Activated T-helper 2 cell treated with anti-CD3 and anti-CD28 coated beads, Interferon-gamma antibody, Interleukin-2, Interleukin-4, amounts not matched to agents 10 μg/mL and 5 μg/mL and 100 μg/mL, durations not matched to agents 14 hours and 24 hours and 36 hours (primary cell): ENCODE measurements at places on chromosomes 3 and 15.
A peak's percentile ranks its signal among the peaks of the same experiment; 100 is the strongest.

DNA sequence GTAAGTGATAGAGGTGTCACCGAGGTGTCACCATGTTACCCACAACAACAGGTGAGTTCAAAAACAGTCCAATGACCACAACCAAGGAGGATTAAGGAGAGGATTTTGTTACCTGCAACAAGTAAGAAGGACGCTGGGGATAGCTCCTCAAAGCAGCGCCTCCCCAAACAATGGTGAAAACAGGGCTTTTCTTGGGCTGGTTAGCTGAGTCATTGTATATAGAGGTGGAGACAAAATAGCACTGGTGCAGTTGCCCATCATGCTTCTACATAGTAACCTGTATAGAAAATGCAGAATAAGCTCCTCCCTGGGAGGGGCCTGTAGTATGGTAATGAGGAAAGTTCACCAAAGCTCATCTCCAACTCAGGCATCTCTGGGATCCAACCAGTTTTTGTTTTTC is 116.9 kb upstream of the EIF1B start:
- DNase-seq = no peak

- peak; percentile 67 for DNase-seq
Measured at GRCh38 chr15:74956648-74957475, at the start of gene RPP25. Gene RPP25, minus strand, starts transcription at chr15:74956772. Its CDS starts 189 bp downstream, at chr15:74956583.

- no peak for DNase-seq
Measured at GRCh38 chr3:137121704-137122314, 164.0 kb downstream of the IL20RB start.

DNA sequence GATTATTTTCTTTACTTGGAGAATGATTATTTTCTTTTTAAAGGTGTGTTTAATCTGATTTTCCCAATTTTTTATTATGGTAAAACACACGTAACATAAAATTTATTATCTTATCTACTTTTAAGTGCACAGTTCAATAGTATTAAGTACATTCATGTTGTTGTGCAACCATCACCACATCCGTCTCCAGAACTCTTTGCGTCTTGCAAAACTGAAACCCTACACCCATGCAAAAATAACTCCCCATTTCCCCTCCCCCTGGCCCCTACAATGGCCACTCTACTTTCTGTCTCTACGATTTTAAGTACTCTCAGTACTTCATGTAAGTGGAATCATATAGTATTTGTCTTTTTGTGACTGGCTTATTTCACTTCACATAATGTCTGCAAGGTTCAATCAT is 230.7 kb downstream of the SATB1 start:
- DNase-seq = no peak

- DNase-seq = no peak
Measured at GRCh38 chr3:112966633-112967032, 8.3 kb downstream of the CD200R1 start.

- DNase-seq = no peak
Measured at GRCh38 chr3:335240-335639, 138.7 kb downstream of the CHL1 start.

GRCh38 chr15:62469478-62469873 is 304.4 kb upstream of the C2CD4B start:
- DNase-seq = no peak

DNA sequence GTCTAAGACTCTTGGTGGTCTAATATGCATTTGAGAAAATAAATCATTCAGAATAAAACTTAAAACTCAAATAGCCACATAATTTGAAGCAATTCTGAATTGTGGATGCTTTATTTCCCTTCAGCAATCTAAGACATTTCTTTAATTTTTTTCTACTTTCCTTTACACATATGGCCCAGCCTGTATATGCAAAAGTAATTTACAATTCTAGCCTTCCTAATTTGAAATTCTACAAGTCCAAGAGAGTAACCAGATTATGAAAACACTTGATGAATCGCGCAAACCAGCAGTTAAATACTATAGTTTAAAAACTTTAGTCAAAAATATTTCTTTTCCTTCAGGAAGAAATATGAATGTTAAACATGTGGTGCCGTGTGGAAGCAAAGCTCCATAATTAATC is 1014.2 kb downstream of the TUSC7 start:
- DNase-seq = no peak

DNA sequence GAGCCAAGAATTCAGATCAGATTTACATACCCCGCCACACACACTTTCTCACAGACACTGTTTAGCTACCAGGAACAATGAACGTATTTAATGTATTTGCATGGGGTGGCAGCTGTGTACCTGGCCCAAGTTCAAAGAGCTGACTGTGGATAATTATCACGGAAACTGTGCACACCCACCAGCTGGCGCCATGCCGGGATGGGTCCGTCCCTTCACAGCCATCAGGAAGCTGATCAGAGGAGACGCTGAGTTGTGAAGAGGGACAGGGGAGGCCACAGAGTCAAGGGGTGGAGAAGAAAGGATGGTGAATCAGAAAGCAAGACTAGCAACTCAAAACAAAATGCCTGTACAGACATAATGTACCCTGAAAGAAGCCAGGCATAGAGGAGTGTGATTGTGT is 13.1 kb upstream of the PLA2G4D start:
- no peak for DNase-seq

GRCh38 chr3:8011902-8012301 is 489.7 kb upstream of the LMCD1 start:
- DNase-seq = no peak
